CD14-positive monocyte (primary cell): ENCODE measurements at places on chromosomes 4 and X. TPM values are rescaled to one million over a fixed set of nuclear protein-coding genes. Genes with fewer than 3 reads are reported as not detected.

The RAB41 gene
- polyA plus RNA-seq = not detected

GRCh38 chrX:106670631-106671030, 55.9 kb upstream of the RNF128 start:
- DNase-seq = no peak
- no peak overlapping the region for H3K27ac ChIP-seq
- H3K4me1 ChIP-seq = no peaks in the 10 kb centered on the region
- H3K36me3 ChIP-seq = no peaks in the 10 kb centered on the region

- DNase-seq = no peak
- H3K27ac ChIP-seq = no peak overlapping the region
- no peaks in the 10 kb centered on the region for H3K27me3 ChIP-seq
- H3K36me3 ChIP-seq = peaks cover 3% of the 10 kb centered on the region
- H3K4me3 ChIP-seq = no peak overlapping the region
- H3K4me1 ChIP-seq = peaks cover 68% of the 10 kb centered on the region
These were observed 17.7 kb downstream of the ACSL1 start for GRCh38 chr4:184807797-184808712.

GRCh38 chr4:37415845-37416369, 171.4 kb downstream of the NWD2 start:
- no peaks in the 10 kb centered on the region for H3K27me3 ChIP-seq
- no peaks in the 10 kb centered on the region for H3K4me1 ChIP-seq
- H3K4me3 ChIP-seq = no peak overlapping the region
- no peak overlapping the region for H3K27ac ChIP-seq
- DNase-seq = no peak
- H3K36me3 ChIP-seq = no peaks in the 10 kb centered on the region

GRCh38 chrX:123803331-123803983, 56.4 kb upstream of the XIAP start:
- H3K36me3 ChIP-seq = no peaks in the 10 kb centered on the region
- H3K27ac ChIP-seq = no peak overlapping the region
- no peak overlapping the region for H3K4me3 ChIP-seq
- H3K27me3 ChIP-seq = no peaks in the 10 kb centered on the region
- DNase-seq = peak; percentile 20
- no peaks in the 10 kb centered on the region for H3K4me1 ChIP-seq

DNA sequence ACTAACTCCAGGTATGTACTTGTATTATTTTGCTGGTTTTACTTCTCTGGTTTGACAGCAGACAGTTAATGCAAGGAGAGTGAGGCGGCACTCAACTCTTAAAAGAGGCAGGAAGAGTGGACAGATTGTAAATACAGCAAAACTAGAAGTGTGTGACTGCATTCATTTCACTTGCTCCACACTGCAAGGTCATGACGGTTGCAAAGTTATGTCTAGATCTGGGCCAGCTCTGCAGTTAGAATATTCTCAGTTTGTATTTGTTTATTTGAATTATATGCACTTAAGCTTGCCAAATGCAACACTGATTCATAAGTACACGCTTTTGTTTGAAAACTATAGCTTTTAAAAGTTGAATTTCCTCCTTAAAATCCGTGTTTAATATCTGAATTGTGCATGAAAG, 148.9 kb downstream of the STIM2 start:
- no peaks in the 10 kb centered on the region for H3K27me3 ChIP-seq
- peaks cover 14% of the 10 kb centered on the region for H3K36me3 ChIP-seq
- H3K4me3 ChIP-seq = no peak overlapping the region
- H3K27ac ChIP-seq = no peak overlapping the region

DNA sequence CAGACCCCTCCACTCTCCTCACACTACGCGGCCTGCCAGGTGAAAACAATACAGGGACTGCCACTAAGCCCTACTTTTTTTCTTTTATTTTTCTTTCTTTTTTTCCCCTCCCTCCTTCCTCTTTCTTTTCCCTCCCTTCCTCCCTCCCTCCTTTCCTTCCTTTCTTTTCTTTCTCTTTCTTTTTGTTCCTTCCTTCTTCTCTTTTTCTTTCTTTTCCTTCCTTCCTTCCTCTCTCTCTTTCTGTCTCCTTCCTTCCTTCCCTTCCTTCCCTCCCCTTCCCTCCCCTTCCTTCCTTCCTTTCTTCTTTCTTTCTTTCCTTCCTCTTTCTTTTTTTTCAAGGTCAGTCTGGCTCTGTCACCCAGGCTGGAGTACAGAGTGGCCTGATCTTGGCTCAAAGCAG, 41.9 kb downstream of the RWDD4 start:
- no peaks in the 10 kb centered on the region for H3K27me3 ChIP-seq
- H3K27ac ChIP-seq = peak overlapping the region; percentile 30
- H3K4me3 ChIP-seq = no peak overlapping the region
- no peaks in the 10 kb centered on the region for H3K36me3 ChIP-seq
- DNase-seq = no peak
- peaks cover 13% of the 10 kb centered on the region for H3K4me1 ChIP-seq

The JAKMIP1 gene
- not detected for polyA plus RNA-seq

DNA sequence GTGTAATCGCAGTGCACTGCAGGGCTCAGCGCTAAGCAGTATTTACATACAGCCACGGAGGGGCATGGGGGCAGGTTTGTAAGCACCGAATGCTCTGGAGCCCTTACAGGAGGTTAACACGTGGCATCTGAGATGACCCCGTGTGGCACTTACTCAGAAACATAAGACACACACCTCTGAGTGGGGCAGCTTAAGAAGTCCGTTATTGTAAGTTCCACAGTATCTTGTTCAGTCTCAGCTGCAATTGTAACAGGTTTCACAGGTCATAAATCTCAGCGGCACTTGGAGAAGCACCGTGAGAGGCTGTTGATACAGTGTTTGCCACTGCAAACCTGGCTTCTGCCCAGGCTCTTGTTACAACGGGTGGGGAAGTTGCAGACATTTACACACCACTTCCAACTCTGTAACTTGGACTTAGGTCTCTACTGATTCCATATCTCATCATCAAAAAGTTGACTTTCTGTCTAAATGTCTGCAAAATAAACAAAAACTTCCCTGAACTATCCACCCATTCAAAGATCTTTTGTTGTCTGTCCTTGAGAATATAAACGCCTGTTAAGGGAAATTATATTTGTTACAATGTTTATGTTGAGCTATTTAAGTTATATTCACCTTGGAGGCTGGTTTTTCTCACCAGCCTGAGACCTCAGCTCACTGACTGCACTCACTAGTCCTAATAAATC, 10.3 kb downstream of the CPLX1 start:
- H3K4me1 ChIP-seq = no peaks in the 10 kb centered on the region
- H3K36me3 ChIP-seq = no peaks in the 10 kb centered on the region
- H3K27ac ChIP-seq = no peak overlapping the region
- H3K27me3 ChIP-seq = peaks cover 20% of the 10 kb centered on the region
- DNase-seq = no peak

The TSPAN7 gene
- polyA plus RNA-seq = not detected in 2 replicates

- no peak for DNase-seq
- peak overlapping the region; percentile 74 for H3K4me3 ChIP-seq
These were observed 297 bp upstream of the MTMR8 start for GRCh38 chrX:64395568-64395929.

GRCh38 chr4:20172070-20172760, 79.5 kb upstream of the SLIT2 start:
- H3K27me3 ChIP-seq = no peaks in the 10 kb centered on the region
- no peak for DNase-seq
- no peak overlapping the region for H3K4me3 ChIP-seq
- H3K27ac ChIP-seq = no peak overlapping the region

DNA sequence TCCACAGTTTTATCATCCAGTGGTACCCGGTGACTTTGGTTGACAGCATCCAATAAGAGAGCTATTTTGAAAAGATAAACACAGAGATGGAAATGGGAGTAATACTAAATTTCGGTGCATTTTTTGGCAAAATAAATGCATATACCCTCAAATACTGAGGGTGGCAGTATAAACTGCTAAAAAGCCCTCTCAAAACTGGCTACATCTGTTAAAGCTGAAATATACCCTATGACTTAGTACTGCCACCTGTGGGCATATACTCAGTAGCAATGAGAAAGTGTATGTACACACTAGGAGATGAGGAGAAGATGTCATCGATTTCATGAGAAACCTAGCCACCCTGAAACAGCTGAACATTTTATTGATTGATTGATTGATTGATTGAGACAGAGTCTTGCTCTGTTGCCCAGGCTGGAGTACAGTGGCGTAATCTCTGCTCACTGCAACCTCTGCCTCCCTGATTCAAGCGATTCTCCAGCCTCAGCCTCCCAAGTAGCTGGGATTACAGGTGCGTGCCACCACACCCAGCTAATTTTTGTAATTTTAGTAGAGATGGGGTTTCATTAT, 12.2 kb upstream of the TMEM128 start:
- H3K27ac ChIP-seq = no peak overlapping the region
- no peaks in the 10 kb centered on the region for H3K4me1 ChIP-seq
- H3K27me3 ChIP-seq = no peaks in the 10 kb centered on the region
- no peak overlapping the region for H3K4me3 ChIP-seq

GRCh38 chr4:140641789-140642439, 73.2 kb upstream of the UCP1 start:
- H3K27ac ChIP-seq = no peak overlapping the region
- H3K4me3 ChIP-seq = no peak overlapping the region
- no peaks in the 10 kb centered on the region for H3K4me1 ChIP-seq
- H3K36me3 ChIP-seq = peaks cover 41% of the 10 kb centered on the region
- H3K27me3 ChIP-seq = no peaks in the 10 kb centered on the region

GRCh38 chr4:76822303-76822702, 75.6 kb downstream of the SOWAHB start:
- no peaks in the 10 kb centered on the region for H3K36me3 ChIP-seq
- H3K4me1 ChIP-seq = no peaks in the 10 kb centered on the region
- no peak overlapping the region for H3K4me3 ChIP-seq

GRCh38 chrX:69074726-69075125, 90.5 kb downstream of the PJA1 start:
- no peak overlapping the region for H3K4me3 ChIP-seq
- no peaks in the 10 kb centered on the region for H3K4me1 ChIP-seq
- H3K27ac ChIP-seq = no peak overlapping the region
- DNase-seq = no peak
- H3K36me3 ChIP-seq = no peaks in the 10 kb centered on the region

The CAMK2D gene
- 30.6 TPM for polyA plus RNA-seq

- DNase-seq = no peak
- H3K4me1 ChIP-seq = no peaks in the 10 kb centered on the region
- H3K27me3 ChIP-seq = no peaks in the 10 kb centered on the region
- H3K4me3 ChIP-seq = no peak overlapping the region
- no peak overlapping the region for H3K27ac ChIP-seq
These were observed 410.9 kb upstream of the CT83 start for GRCh38 chrX:116873671-116874070.

DNA sequence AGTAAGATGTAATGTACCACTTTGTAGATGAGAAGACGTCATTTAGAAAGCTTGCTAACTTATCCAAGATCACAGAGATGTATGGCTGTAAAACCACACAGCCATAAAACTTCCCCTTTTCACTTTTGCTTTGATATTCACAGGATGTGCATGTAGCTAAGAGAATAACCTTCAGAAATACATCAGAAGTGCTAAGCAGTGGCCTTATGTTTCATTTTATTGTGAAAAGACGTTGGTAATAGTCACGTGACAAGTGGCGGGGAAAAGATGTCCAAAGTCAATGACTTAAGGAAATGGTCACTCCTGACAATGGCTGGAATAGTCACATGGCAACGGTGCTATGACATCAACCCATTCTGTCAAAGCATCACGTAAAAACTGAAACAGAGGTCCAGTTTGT, 12.9 kb upstream of the WDR17 start:
- no peak overlapping the region for H3K4me3 ChIP-seq
- no peaks in the 10 kb centered on the region for H3K27me3 ChIP-seq
- DNase-seq = peak; percentile 40
- H3K27ac ChIP-seq = no peak overlapping the region
- H3K36me3 ChIP-seq = no peaks in the 10 kb centered on the region
